ENCODE measurements at places on chromosomes 2 and 18.

GRCh38 chr18:23172591-23173380, 37.5 kb downstream of the CABLES1 start:
- DNase-seq: no peak

GRCh38 chr2:170091436-170091835, 86.5 kb upstream of the MYO3B start:
- no peak for DNase-seq

DNA sequence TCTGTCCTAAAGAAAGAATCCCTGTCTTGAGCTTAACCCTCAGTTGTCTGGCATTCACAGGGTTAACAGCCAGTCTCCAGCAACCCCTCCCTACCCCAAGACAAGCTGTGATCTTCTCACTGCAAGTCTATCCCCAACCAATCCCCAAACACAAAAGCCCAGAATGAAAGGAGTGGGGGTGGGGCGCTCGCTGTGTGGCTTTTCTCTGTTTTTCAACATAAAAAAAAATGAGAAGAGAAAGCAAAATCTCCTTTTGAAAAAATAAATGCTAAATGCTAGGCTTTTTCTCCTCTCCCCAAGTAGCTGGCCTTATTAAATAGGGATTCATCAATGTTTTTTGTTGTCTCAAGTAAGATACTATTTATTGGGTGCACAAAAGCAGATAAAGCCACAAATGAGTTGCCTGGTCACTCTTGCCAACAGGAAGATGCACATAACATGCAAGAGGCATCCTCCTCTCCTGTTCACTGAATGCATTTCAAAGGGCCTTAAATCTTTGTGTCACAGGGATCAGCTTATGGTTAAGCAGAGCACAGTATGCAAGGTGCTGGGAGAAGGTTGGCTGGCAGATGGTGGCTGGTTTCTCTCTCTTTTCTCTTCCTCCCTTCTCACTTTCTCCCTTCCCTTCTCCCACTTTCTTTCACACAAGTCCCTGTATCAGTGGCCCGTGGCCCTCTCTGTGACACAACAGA, 225.6 kb downstream of the CMPK2 start:
- DNase-seq: no peak

DNA sequence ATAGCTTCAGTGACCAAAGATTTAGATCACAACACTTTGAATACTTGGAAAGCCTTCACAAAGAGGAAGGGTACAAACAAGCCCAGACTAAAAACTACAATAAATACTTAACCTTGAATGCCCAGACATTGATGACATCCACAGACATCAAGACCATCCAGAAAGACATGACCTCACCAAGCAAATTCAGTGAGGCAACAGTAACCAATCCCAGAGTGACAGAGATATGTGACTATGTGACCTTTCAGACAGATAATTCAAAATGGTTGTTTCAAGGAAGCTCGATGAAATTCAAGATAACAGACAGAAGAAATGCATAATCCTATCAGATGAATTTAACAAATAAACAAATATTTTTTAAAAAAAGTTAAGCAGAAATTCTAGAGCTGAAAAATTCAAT, 19.9 kb upstream of the EVA1A start:
- no peak for DNase-seq

DNA sequence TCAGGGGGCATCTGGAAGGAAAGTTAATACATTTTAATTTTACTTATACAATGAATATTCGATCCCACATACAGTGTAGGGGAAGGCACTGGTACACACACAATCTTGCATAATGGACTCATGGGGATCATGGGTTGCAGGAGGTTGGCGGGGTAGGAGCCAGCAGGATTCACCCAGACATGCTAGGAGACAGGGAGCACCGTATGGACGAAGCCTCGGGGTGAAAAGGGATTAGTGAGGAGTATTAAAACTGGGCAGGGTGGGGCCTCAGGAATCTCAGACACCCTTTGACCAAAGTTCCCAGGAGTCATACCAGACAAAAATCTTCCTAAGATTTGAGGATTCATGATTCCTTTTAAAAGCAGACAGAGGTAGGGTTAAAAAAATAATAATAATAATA, 140.8 kb downstream of the BCL11A start:
- DNase-seq: no peak

GRCh38 chr2:232142049-232142448, 180.5 kb downstream of the DIS3L2 start:
- DNase-seq: no peak

DNA sequence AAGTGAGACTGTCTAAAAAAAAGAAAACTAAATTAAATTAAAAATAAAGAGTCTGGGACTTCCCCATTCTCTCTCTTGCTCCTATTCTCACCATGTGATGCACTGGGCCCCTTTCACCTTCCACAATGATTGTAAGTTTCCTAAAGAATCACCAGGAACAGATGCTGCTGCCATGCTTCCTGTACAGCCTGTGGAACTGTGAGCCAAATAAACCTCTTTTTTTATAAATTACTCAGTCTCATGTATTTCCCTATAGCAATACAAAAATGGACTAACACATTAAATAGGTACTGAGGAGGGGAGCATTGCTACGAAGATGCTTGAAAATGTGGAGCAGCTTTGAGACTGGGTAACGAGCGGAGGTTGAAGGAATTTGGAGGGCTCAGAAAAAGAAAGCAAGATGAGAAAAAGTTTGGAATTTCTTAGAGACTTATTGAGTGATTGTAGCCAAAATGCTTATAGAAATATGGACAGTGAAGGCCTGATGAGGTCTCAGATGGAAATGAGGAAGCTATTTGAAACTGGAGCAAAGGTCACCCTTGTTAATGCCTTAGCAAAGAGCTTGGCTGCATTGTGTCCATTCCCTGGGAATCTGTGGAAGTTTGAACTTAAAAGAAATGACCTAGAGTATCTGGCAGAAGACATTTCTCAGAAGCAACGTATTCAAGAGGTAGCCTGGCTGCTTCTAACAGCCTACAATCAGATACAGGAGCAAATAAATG, 128.7 kb downstream of the EIPR1 start:
- DNase-seq: no peak

All from activated naive CD8-positive, alpha-beta T cell treated with anti-CD3 and anti-CD28 coated beads, Interleukin-2, amount 50 U/mL, for 16 hours (primary cell).